ENCODE measurements at places on chromosomes 7 and 10.

GRCh38 chr7:151539088-151539671 lies 19.5 kb upstream of the RHEB start:
- DNase-seq: no peak

DNA sequence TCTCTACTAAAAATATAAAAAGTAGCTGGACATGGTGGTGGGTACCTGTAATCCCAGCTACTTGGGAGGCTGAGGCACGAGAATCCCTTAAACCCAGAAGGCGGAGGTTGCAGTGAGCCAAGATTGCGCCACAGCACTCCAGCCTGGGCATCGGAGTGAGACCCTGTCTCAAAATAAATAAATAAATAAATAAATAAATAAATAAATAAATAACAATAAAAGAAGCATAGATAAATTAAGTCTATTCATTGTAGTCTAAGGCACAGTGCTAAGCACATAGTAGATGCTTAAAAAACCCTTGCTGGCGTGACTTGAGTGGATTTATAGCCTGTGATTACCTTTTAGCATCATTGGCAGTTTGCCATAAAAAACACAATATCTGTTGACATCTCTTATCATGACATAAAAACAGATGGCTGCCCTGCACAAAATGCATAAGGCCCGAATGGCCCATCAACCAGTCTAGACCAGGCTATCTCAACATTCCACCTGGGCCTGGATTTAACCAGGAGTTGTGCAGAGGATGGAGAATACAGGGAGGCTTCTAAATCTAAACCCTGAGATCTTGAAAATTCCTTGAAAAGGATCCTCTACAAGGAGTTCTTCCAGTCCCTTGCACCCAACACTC lies 94.9 kb downstream of the PRLHR start:
- no peak for DNase-seq

DNA sequence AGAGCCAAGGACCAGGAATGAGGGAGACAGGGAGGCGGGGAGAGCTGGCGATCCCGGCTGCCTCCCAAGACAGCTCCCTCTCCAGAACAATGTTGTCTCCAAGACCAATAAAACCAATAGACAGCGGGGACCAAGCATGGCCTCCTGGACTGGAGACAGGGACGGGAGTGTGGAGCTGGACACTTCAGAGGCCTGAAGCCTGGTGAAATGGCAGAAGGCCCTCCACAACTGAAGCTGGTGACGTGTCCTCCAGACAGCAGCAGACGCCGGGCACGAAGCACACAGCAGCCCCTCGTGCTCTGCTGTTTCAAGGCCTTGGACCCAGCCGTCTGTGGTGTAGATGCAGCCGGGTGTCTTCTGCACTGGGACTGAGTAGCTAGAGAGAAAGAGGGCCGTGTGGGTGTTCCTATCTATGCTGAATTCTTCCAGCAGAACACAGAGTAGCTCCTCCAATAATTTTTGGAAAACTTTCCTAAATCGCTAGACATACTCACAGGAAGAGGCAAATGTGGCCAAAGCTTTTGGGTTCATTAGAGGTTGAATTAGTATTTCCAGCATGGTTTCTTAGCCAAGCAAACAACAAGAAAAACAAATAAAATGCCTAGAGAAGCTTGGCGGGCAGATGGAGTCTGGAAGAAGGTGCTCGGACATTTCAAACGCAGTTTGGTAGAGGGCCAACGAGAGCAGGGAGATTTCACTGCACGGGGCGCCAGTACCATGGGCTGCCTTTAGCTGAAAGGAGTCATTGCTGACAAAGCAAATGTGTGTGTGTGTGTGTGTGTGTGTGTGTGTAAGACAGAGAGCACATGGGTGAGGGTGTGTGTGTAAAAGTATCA lies 570.4 kb downstream of the TCERG1L start:
- no peak for DNase-seq

DNA sequence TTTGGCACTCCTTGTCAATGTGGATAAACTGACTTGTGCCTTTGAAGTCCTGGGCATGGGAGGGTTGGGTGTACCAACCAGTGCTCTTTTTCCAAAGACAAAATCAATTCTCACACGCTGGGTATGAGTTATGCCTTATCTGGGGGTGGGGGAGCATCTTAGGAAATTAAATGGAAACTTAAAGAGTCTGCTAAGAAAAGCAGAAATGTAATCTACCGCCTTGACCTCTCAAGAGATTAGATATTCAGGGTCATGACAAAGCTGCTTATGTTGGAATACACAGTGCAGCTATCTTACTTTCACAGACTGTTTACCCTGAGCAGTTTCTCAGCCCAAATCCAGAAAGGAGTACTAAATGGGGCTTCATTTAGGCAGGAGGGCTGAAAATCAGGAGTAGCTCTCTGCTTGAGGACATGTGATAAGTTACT lies 2.6 kb downstream of the MEST start:
- no peak for DNase-seq

GRCh38 chr7:2247141-2247995 lies 5.3 kb downstream of the NUDT1 start:
- no peak for DNase-seq

GRCh38 chr10:23070913-23071218 lies 24.5 kb upstream of the MSRB2 start:
- no peak for DNase-seq

DNA sequence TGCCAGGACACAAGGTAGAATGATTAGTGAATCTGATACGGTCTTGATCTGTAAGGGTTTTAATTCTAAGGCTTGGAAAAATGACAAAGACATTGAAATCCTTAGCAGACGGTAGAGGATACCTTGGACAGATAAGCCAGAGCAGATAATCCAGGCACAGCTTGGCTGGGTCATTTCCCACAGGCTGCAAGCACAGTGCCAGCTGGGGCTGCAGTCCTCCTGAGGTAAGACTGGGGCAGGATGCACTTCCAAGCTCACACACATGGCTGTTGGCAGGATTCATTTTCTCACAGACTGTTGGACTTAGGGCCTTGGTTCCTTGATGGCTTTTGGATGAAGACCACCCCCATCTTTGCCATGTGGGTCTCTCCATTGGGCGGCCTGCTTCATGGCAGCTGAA lies 63.2 kb upstream of the BMPER start:
- no peak for DNase-seq

DNA sequence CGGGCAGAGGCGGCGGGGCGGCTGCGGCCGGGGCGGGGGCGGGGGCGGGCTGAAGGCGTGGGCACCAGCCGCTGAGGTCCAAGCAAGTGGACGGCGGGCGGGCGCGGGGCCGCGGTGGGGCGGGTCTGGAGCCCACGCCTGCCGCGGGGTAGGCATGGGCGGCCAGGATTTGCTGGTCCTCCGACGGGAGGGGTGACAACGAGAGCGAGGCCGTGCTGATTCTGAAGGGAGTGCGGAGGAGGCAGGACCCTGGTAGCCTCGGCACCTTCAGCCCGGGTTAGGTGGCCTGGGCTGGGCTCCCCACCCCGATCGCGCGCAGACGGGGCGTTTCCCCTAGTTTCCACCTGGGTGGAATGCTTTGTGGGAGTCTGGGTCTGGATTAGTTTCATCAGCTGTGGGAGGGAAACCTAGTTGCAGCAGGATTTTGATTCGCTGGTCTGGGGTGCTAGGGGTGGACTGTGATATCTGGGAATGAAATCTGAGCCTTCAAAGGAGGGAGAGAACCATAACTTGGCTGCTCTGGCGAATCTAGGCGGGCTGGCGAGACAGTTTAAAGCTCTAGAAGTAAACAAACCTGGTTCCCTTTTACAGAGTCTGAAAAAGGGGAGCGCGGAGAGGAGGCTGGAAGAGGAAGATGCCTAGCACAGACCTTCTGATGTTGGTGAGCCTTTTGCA lies 609 bp downstream of the SGPL1 start:
- DNase-seq: peak; percentile 76

DNA sequence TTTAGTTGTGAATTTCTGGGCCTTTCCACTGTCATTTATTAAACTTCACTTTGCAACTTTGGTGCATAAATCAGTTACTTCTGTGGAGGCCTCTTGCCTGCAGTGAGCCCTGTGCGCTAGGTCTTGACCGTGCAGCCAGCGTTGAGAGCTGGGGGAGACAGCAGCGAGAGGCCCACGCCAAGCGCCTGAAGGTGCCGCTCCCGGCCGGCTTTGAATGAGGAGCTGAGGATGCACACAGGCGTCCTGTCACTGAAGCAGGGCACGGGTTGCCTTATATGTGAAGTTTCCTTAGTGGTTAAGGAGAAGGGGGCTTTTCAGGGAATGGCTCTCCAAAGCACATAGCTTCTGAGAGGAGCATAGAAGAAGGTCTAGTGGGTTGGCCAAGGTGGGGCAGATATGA lies 70.9 kb upstream of the CCNY start:
- no peak for DNase-seq

DNA sequence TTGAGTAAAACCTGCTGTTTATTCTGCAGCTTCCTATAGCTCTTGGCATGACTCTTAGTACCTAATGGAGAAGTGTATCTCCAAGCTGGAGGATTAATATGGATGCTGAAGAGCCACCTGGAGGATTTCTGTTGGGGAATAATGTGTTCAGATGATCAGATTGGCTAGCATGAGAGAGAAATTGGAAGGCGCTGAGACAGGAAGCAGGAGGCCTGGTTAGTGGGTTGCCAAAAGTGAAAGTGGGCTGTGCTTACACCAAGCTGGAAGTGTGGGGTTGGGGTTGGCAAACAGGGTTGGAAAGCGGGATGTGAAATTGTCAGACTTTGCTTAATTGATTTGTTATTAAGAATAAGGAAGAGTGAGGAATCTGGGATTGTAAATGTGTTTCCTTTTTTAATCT lies 111.8 kb upstream of the PLPP4 start:
- DNase-seq: no peak

DNA sequence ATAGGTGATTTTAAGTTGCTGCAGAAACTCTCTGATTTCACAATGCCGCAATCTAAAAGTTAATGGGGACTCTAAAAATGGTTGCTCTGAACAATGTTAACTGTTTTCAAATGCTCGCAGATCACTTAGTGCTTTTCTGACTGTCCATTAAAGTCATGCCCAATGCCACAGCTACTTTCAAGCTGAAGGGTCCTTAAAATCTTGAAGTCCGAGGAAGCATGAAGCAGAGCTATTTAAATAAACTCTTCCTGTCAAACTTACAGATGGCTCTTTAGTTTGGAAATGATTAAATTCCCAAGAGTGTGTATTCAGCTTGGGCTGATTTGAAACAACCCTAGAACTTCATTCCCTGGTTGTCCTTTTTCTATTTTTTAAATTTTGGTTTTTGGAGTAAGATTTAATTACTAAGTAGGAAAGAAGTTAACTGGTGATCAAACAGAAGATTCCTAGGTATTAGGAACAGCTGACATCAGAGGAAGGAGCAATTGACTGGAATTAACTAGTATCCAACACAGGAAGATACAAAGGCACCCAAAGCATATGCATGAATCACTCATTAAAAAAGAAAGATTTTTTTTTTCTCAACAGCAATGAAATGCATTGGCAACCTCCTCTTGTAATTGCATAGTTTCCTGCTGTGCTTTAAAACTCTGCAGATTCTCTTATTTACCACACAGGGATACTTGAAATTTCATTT lies 105.1 kb downstream of the NRP1 start:
- DNase-seq: no peak

GRCh38 chr10:43209074-43209455 lies 57.8 kb downstream of the RASGEF1A start:
- DNase-seq: no peak

DNA sequence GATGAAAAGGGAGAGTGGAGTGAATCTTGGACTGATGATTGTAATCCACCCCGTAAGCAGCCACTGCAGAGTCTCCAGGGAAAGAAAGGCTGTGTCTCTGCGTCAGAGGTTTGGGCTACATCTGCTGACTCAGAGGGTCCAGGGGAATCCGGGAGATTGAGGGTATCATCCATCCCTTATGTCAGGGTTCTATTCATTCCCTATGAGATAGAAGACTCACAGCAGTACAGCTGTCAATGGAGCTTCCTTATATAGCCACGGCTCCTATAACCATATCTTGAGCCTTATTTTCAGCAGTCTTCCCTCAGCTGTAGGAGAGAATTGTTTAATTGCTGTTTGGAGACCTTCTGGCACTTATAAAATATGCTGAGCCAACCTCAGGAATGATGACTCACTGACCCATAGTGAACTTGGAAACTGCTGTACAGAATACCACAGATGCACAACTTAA lies 558.2 kb upstream of the PFKP start:
- no peak for DNase-seq

DNA sequence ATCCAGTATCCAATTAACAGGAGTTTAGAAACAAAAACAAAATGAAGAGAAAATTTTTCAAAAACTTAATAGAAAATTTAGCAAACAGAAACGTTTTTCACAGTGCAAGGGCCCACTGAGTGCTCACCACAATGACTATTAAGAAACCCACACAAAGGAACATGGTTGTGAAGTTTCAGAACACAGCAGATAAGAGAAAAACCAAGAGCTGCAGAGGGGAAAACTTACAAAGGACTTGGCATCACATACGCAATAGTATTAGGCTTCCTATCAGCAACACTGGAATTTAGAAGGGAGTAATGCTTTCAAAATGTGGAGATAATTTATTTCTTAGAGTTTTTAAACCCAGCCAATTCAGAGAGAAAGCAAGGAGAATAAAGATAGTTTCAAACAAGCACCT lies 1.7 kb upstream of the C7orf25 start:
- DNase-seq: no peak

DNA sequence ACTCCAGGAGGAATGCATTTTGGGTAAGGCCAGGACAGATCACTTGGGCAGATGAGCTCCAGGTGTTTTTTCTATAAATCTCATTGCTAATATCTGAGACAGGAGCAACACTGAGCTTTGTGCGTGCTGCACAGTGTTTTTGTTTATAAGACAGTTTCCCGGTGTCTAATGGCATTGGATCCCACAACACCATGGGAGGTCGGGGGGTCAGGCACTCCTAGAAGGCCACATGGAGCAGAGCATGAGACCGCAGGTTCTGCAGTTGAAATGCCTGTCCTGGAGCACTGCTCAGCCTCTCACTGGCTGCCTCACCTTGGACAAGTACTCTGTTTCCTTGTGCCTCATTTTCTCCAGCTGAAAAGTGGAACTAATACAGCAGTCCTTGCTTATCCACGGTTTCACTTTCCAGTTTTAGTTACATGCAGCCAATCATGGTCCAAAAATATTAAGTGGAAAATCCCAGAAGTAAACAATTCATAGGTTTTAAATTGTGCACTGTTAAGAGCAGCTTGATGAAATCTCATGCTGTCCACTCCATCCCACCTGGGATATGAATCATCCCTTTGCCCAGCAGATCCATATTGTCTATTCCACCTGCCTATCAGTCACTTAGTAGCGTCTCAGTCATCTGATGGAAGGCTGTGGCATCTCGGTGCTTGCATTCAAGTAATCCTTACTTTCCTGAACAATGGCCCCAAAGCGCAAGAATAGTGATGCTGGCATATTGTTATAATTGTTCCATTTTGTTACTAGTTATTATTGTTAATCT lies 35.2 kb downstream of the ATXN7L1 start:
- DNase-seq: no peak

DNA sequence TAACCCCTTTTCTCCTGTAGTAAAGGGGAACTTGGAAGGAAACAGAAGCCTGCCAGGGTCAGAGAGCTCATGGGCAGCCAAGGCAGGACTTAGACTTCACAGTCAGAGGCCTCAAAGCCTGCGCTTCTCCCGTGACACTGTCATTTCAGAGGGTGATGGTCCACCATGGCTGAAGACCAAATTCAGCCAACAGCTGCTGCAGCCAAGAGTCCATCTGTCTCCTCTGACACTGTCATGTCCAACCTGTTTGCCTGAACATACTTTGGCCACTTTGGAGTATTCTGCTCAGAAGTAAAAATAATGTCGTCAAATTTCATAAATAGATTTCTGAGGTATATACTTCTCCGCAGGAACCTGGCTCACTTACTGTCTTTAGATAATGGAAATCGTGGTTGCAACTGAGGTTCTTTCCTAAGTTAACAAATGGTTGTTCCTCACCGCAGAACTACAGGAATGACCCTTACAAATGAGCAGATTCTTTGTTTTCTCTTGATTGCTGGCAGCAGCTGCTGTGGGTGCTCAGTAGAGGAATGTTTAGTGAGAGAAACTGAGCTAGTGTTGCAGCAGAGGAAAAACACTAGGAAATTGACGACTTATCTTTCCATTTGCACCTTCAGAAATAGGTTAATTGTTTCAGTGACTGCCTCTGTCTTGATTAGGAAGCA lies 626.5 kb downstream of the SDK1 start:
- DNase-seq: no peak

Data from AG09319 (cell line).